ENCODE measurements at places on chromosomes 11 and 22.

DNA sequence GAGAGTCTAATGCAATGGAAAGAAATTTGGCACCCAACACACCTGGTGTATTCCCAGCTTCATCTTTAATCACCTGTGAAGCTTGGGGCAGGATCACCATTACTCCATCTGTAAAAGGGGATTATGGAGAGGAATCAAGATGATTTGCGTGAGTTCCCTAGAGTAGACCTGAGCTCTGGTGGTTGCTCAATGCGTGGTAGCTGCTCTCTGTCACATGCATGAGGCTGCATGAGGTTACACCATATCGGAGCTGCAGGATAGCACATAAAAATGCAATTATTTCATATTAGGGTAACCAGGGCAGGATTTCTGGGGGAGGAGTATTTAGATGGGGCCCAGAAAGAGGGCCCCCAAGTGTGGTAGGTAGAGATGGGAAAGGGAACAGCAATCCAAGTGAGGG lies 35.3 kb upstream of the CLMP start:
- DNase-seq: no peak

- DNase-seq: no peak
Measured at GRCh38 chr11:17986711-17987220, 26.1 kb downstream of the SERGEF start.

DNA sequence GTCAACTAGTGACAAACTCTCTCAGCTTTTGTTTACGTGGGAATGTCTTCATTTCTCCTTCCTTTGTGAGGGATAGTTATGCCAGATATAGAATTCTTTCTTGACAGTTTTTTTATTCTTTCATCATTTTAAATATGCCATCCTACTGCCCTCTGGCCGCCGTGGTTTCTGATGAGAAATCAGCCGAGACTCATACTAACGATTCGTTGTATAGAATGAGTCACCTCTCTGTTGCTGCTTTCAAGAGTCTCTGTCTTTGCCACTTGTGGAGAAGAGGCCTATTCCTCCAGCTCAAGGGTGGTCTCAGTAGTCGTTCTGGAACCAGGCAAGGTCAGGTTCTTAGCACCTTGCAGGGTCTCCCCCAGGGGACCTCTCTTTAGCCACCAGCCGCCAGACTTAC lies 8.0 kb downstream of the MYO7A start:
- DNase-seq: no peak

GRCh38 chr11:8317159-8317558 lies 53.5 kb upstream of the LMO1 start:
- DNase-seq: no peak

DNA sequence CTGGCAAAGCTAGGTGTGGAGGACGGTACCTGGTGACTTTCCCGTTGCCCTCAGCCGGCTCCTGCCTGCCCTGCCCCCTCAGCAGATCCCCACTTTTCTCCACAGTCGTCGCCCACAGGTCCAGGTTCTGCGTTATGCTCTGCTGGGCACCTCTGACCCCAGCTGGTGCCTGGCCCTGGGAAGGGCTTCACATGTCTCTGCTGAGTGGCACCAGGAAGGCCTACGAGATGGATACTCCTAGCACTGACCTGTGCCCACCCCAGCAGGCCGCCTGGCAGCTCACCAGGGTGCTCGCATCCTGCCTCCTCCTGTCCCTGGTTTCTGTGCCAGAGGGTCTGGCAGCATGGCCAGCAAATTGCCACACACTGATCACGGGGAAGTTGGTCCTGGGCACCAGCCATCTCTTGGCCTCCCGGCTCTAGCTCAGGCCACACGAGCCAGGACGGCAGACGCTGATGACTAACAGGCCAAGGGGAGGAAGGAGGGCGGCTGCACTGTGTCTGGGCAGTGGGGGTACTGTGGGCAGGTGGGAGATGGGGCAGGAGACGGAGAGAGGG lies 13.8 kb downstream of the CARS1 start:
- DNase-seq: no peak
